ENCODE measurements at places on chromosomes 5 and 9. TPM values are rescaled to one million over a fixed set of nuclear protein-coding genes. Genes with fewer than 3 reads are reported as not detected.

- DNase-seq, result no peak
- no peaks in the 10 kb centered on the region for H3K4me1 ChIP-seq
- peaks cover 70% of the 10 kb centered on the region for H3K27me3 ChIP-seq
- H3K4me3 ChIP-seq, result no peak overlapping the region
- no peak overlapping the region for H3K27ac ChIP-seq
Measured at GRCh38 chr5:528629-529511, 4.6 kb upstream of the SLC9A3 start.

DNA sequence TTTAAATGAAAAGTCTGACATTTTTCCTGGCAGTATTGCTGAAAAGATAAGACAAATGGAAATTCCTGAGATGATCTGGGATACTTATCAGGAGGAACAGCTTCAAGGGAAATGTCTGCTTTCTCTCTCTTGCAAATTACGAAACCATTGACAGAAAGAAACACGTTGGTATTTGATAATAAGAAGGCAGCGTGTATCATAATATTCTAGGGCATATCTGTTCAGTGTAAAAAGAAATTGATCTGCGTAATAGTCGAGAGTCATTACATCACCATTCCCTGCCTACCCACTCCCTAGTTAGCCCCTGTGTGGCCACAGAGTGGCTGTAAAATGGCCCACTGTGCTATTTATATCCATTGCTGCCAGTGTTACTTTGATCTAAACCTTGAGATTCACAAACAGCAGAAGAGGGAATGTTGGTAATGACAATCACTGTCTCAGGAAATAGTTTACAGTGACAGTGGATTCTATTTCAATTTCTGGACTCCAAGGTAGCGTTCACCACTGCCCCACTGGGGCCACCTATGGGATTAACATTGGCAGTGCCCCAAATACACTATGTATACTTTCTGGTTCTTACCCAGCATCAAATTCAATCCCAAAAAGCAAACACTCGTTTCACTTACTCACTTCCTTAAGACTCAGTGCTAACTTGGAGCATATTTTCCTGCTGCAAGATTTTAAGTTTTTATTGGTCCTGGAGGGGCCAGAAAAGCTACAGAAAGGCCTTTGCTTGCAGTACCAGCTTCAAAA is 133.4 kb upstream of the GAS1 start:
- no peak overlapping the region for H3K27ac ChIP-seq
- no peaks in the 10 kb centered on the region for H3K27me3 ChIP-seq

GRCh38 chr5:40221255-40221654 is 458.5 kb upstream of the PTGER4 start:
- no peak for DNase-seq
- H3K36me3 ChIP-seq, result no peaks in the 10 kb centered on the region
- no peaks in the 10 kb centered on the region for H3K27me3 ChIP-seq
- no peak overlapping the region for H3K4me3 ChIP-seq
- no peak overlapping the region for H3K27ac ChIP-seq

GRCh38 chr5:54302267-54302687 is 8.1 kb downstream of the ARL15 start:
- DNase-seq, result no peak
- no peak overlapping the region for H3K27ac ChIP-seq
- no peaks in the 10 kb centered on the region for H3K36me3 ChIP-seq
- peaks cover 5% of the 10 kb centered on the region for H3K4me1 ChIP-seq
- no peak overlapping the region for H3K4me3 ChIP-seq

PPP3R2 gene
- not detected for total RNA-seq

POLR3G gene
- 4.9 TPM for total RNA-seq

CYSTM1 gene
- 311 TPM for total RNA-seq

FABP6 gene
- not detected for total RNA-seq

Measured in gastrocnemius medialis (tissue), 4 donors.